ENCODE measurements at places on chromosomes 3 and 15. TPM values are rescaled to one million over a fixed set of nuclear protein-coding genes. Genes with fewer than 3 reads are reported as not detected.

GOLGA8S gene
- 0.05 TPM for total RNA-seq

GCHFR gene
- total RNA-seq: 5.9 TPM

ANKUB1 gene
- total RNA-seq: 3.1 TPM

SLC51B gene
- 2.1 TPM for total RNA-seq

COL6A5 gene
- not detected for total RNA-seq

GOLGA6B gene
- 1.9 TPM for total RNA-seq

NOX5 gene
- total RNA-seq: 0.07 TPM

GABRR3 gene
- total RNA-seq: 0.10 TPM

SLC6A1 gene
- 128 TPM for total RNA-seq

GUCA1C gene
- total RNA-seq: not detected

GOLGA6L7 gene
- 0.46 TPM for total RNA-seq

LIPH gene
- 2.5 TPM for total RNA-seq

UBAP1L gene
- total RNA-seq: 4.0 TPM

ECE2 gene
- 0.73 TPM for total RNA-seq

WNT7A gene
- total RNA-seq: 9.9 TPM

OR5H6 gene
- 0.50 TPM for total RNA-seq

SLC28A1 gene
- not detected for total RNA-seq

PLSCR5 gene
- total RNA-seq: not detected

ZDHHC19 gene
- total RNA-seq: not detected

TERC gene
- total RNA-seq: 2.6 TPM

MOBP gene
- 0.45 TPM for total RNA-seq

NANOGP8 gene
- total RNA-seq: not detected

PAQR9 gene
- total RNA-seq: 0.73 TPM

Measured in motor neuron (in vitro differentiated cells).